AG20443 (cell line): ENCODE measurements at places on chromosomes 16 and 17.

DNA sequence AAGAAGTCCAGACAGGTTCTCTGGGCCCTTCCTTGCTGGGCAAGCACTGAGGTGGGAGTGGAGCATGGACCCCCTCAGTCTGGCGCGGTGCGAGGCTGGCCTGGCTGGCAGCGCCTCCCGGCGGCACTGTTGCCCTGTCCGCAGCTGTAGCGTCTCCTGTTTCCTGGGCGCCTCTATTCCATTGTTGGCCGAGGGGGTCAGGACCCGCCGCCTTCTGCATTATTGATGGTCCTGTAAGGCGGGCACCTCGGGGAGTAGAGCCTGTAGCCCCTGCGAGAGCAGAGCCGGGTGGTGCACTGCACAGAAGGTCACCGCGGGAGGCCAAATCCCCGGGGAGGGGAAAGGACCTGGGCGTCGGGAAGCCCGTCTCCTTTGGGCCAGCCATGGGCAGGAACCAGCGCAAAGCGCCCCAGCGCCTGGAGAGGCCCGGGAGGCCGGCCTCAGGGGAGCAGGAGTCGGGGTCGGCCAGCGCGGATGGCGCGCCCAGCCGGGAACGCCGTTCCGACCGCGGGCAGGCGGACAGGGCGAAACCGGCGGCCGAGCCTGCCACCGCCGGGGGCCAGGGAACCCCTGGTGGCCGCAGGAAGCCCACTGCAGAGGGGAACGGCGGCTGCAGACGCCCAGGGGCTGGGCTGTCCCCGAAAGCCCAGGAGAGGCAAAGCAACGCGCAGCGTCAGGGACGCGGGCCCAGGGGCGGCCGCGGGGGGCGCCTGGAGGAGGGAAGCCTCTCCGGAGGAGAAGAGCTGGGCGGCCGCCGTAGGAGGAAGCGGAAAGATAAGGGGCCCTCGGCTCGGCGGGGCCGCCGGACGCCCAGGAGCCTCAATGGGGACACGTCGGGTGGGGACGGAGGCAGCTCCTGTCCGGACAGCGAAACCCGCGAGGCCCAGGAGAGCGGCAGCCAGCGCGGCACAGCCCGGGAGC, at the start of gene MYO15B:
Gene MYO15B (plus strand): TSS at position 126 of the 921 bp plus-strand sequence. CDS start 258 bp downstream, at position 384.
- DNase-seq, result no peak

GRCh38 chr17:61794792-61795191, 68.5 kb downstream of the BRIP1 start:
- DNase-seq, result no peak

GRCh38 chr16:24609417-24609739, 70.0 kb downstream of the RBBP6 start:
- DNase-seq, result no peak

- DNase-seq, result no peak
Measured at GRCh38 chr16:9286930-9287329, 195.5 kb downstream of the HAPSTR1 start.

DNA sequence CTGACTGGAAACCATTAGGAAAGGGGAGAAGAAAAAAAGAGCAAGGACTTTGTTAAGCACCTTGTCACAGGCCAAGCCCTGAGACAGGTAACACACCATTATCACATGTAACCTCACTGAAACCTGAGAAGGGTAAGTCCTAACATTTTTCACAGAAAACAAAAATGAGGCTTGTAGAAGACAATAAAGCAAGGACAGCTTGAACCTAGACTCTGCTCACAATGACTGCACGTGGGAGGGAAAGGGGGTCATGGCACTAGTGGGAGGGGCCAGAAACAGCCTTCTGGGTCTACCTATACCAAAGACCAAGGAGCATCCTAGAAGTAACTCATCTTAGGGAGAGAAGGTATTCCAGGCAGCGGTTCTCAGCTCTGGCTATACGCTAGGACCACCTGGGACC, 7.5 kb downstream of the TK2 start:
- DNase-seq, result no peak

- DNase-seq, result no peak
Measured at GRCh38 chr17:14107889-14108288, 38.6 kb downstream of the COX10 start.

DNA sequence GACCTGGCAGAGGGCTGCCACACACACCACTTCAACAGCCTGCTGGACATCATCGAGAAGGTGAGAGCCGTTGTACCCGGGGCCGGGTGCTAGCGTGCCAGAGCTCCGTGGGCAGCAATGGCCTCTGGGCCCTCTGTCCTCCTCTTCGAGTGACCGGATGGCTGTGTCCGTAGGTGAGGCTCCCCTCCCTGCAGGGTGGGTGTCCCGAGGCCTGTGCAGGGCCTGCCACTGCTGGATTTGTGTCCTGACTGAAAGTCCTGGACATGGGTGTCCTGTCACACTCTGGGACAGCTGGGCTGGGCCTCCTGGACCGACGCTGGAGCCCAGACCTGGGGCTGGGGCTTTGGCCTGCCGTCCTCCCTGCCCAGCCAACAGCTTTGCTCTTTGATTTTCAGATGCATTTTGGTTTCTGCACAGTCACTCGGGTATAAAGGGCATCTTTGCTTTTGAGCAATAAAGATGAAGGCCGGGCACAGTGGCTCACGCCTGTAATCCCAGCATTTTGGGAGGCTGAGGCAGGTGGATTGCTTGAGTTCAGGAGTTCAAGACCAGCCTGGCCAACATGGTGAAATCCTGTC, 16.7 kb downstream of the TSC2 start:
- DNase-seq, result no peak

GRCh38 chr17:82806645-82807044, 33.2 kb downstream of the ZNF750 start:
- no peak for DNase-seq

DNA sequence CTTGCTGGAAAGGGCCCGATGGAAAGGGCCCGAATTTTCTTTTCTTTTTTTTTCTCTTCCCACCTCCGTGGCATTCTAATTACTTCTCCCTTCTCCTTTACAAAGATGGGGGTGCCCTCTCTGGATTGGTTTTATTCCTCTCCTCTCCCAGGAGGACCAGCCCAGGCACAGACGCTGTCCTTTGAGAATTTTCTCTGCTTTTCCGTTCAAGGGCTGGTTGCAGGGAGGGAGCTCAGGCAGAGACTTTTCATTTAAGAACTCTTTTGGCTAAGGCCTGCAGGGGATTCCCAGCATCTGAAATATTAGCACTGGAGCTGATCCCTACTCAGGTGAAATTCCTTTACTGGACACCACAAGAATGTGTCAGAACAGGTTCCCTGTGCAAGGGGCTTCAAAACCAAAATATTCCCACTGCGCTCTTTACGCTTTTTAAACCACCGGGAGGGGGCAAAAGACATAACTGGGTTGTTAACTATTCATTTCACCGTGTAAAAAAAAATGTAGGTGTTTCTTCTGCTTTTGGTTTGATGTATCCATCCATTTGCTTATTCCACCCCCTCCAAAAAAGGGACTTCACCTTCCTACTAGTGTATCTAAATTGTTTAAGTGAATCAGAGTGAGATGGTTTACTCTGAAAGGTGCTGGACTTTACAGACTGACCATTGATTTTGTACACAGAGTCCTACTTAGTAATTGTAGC, 1.4 kb downstream of the NFAT5 start:
- DNase-seq, result peak; percentile 22

DNA sequence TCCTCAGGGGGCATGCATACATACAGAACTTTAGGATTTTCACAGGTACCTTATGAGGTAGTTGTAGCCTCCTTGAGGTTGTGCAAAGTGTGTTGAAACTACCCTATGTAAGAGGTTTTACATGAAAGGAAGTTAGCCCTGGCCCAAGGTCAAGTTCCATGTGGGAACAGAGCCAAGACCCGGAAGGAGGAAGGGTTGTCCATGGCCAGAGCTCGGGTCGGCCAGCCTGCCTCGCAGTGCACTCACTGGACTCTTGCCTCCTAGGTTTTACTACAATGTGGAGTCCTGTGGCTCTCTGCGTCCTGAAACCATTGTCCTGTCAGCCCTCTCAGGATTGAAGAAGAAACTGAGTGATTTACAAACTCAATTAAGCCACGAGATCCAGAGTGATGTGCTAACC, 8.2 kb downstream of the POLR2C start:
- DNase-seq, result no peak

DNA sequence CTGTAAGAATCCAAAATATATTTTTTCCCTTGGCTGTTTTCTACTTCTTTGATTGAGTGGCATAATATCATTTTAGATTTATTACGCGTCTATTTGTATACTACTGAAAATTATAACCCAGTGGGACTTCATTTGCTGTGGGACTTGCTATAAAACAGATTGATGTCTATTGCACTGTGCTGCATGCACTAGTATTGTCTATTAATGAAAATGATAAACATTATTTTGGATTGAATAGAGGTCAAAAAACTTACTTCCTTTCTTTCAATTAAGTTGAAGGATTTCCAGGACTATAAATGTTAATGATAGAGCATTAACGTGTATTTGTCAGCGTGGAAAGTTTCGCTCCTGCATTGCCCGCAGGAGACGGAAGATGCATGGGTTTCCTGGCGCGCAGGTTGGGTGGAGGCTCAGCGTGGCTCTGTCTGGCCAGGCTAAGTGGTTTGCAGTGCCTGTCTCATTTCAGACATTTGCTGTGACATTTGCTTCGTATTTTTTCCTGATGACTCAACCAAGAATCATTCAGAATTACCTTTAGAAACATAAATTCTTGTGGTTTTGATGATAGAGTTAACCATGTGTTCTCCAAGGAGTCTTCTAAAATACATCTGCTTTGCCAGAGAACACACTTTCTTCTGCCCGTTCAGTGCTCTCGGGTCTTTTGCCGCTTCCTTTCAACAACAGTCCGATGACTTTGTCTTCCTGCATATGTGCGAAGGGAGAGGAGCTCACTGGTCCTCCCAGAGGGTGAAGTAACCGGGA, 216.7 kb downstream of the RPTOR start:
- DNase-seq, result peak; percentile 65

GRCh38 chr17:3977387-3977786, 13.2 kb upstream of the ATP2A3 start:
- DNase-seq, result no peak

GRCh38 chr16:4693956-4694641, 737 bp downstream of the NUDT16L1 start:
- DNase-seq, result peak; percentile 87

DNA sequence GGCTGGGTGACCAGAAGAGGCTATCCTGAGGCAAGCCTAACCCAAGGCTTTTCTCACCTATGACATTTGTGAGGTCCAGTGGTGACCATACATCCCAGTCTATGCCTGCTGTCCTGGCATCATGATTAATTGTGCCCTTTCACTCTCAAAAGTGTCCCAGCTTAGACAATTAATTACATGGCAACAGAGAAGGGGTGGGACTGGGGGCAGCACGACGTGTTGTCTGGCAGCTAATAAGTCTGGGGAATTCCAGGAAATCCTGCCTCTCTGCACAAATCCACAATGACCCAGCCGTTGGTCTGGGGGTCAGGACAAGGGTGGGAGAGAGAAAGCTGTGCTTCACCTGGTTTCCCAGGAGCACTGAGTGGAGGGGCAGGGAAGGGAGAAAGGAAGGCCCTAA, 14.0 kb upstream of the MTMR4 start:
- no peak for DNase-seq

- no peak for DNase-seq
Measured at GRCh38 chr17:6011206-6011605, 59.0 kb upstream of the WSCD1 start.

DNA sequence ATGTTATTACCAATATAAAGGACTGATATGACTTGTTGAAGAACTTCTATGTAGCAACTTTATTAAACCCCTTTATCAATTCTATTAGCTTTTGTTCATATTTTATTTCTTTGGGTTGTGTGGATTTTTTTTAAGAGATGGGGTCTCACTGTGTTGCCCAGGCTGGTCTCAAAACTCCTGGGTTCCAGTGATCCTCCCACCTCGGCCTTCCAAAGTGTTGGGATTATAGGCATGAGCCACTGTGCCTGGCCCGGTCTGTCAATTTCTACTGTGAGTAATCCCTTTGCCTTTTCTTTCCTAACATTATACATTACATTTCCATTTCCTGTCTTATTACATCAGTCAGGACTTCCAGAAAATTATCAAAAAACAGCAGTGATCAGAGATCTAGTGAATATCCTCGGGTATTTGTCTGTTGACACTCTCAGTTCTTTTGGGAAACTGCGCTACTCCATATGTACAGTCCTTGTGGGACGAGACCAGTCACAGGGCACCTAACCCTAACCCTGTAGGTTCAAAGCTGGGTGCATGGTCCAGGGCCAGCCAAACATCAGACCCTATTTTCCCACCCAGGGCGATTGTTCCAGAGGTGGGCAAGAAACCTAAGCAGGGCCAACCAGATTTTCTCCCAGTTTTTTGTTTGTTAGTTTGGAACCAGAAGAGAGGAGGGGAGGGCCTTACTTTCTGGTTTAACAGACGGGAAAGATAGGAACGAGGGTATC, 1.7 kb upstream of the SLC47A1 start:
- no peak for DNase-seq

DNA sequence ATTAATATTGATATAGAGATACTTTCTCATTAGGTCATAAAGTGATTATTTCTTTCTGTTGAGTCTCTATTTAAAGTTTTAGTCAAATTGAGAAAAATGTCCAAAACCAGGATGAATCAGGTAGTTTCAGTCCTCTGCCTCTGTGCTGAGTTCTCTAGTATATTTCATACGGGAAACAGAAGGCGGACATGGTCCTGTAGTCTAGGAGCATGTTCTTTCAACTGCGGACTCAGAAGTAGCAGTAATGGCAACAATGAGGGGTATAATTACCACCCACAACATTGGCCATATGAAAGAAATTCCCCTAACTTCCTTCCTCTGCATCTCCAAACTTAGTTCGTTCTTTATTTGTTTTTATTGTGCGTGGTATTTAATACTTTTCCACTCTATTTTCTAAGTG, 50.1 kb downstream of the TBX4 start:
- no peak for DNase-seq

- no peak for DNase-seq
Measured at GRCh38 chr17:76130473-76130872, 10.6 kb downstream of the FOXJ1 start.

- DNase-seq, result no peak
Measured at GRCh38 chr16:69568676-69569075, 2.9 kb downstream of the NFAT5 start.

- DNase-seq, result no peak
Measured at GRCh38 chr16:9118170-9118569, 26.7 kb downstream of the HAPSTR1 start.

GRCh38 chr17:39664581-39665561, at the start of gene TCAP:
Gene TCAP (plus strand): TSS chr17:39665349. CDS start chr17:39665360, 11 bp downstream.
- no peak for DNase-seq

GRCh38 chr16:70476272-70477020, 22.1 kb downstream of the FCSK start:
- DNase-seq, result peak; percentile 94
